ENCODE measurements at places on chromosomes 16 and 17.
A peak's percentile ranks its signal among the peaks of the same experiment; 100 is the strongest.

DNA sequence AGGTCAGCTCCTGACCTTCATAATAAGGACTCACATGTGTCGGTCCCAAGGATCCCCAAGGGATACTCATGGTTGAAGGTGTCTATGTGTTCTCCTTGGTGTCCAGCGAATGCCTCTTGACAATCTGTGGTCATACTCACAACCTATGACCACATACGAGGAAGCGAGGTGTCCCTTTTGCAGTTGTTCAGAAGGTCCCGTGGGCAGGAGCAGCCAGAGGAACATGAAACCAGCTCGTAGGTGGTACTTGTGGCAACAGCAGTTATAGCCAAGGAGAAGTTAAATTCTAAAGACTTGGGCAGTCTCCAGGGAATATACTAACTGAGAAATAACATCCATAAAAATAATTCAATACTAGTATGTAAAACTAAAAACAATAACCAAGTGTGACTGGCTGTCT, 685.3 kb downstream of the WWOX start:
- DNase-seq: no peak

DNA sequence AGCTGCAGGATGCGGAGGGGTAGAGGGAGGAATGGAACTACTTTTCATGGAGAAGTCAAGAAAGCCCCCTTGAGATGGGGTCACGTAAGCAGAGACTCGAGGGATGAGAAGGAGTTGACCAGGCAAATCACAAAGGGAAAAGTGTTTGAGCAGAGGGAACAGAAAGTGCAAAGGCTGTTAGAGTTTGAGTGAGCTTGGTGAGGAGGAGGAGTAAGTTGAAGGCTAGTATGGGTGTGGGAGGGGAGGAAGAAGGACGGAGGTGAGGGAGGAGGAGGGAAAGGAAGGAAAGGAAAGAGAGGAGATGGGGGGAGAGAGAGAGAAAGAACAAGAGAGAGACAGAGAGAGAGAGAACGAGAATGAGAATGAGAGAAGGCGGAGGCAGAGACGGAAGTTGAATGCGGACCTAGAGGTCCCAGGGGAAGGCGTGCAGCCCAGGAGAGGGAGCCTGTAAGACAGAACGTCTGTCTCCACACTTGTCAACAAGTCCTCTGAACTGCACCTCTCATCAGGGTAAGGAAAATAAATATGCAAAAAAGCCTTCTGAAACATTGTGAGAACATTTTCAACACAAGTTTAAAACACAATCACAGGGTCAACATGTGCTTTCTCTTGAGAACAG, 279.8 kb upstream of the EEF2KMT start:
- DNase-seq: no peak

DNA sequence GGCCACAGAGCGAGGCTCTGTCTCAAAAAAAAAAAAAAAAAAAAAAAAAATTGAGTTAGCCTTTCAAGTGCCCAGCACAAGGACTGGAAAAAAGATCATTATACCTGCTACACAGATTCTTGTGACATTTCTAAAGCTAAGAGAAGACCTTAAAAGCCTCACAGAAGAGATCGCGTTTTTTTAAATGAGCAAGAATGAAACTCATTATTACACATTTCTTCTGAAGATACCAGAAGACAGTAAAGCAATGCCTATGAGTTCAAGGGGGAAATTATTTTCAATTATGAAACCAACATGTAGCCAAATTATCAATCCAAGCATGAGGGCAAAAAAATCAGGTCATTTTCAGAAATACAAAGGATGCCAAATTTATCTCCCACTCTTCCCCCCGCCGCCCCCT, 56.8 kb downstream of the MED13 start:
- DNase-seq: no peak

DNA sequence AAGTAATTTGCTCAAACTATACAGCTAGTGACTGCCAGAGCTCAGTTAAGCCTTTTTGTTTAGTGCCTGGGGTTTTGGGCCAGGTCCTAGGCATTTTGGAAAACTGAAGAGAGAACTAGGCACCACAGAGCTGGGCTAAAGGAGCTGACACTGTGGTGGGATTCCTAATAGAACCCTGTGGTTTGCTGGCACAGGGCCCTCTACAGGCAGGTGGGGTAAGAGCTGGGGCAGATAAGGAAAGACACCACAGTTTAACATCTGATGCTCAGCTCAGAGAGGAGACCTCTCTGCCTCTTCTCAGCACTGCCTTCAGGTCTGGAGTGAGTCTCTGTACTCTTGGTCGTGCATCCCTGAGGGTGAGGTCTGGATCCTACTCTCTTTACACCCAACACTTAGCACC, 121.2 kb downstream of the SNX11 start:
- DNase-seq: no peak

- peak; percentile 76 for DNase-seq
Observed at GRCh38 chr16:14958970-14959369, 15.9 kb upstream of the PDXDC1 start.

GRCh38 chr17:57665128-57665527, 80.0 kb downstream of the CCDC182 start:
- DNase-seq: no peak
